Right atrium auricular region (tissue), 2 donors: ENCODE measurements at places on chromosomes 16 and 17.

DNA sequence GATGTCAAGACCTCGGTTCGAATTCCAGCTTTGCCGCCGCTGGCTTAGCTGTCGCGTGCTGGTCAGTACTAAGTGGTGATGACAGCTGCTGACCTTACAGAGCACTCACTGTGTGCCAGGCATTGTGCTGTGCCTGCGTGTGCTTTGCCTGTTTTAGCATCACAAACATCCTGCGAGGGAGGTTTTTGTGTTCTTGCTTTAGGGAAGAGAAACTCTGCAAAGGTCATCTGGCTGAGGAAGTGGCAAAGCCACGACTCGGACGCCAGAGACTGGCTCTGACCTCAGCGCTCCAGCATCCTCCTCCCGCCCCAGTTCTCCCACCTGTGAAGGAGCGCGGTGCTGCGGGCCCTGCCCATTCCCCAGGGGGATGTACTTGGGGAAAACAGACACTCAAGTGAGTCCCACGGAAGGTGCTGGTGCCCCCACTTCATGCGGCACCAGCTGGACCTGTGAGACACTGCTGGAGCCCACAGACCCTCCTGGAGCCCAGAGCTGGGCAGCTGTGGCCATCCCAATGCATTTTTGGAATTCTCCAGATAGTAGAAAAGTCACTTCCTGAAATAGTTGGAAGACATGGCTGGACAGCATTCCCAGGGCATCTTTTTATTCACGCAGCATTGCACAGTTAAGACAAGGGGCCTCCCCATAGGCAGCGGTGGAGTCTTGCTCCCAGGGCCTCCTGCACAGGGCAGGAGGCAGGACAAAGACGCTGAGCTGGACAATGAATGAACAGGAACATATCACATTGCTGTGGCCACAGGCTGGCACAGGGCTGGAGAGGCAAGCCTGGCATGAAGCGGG, 20.0 kb upstream of the HERPUD1 start:
- DNase-seq, result peak; percentile 71

- no peak for DNase-seq
These were observed 1.7 kb downstream of the ZNF267 start for GRCh38 chr16:31875112-31875803.

GRCh38 chr17:14196377-14196997, 40.2 kb downstream of the CDRT15 start:
- no peak for DNase-seq

GRCh38 chr16:2963723-2964474, at the start of gene KREMEN2:
Gene KREMEN2, plus strand, starts transcription at chr16:2964275. Its CDS starts 246 bp downstream, at chr16:2964521.
- no peak for DNase-seq

DNA sequence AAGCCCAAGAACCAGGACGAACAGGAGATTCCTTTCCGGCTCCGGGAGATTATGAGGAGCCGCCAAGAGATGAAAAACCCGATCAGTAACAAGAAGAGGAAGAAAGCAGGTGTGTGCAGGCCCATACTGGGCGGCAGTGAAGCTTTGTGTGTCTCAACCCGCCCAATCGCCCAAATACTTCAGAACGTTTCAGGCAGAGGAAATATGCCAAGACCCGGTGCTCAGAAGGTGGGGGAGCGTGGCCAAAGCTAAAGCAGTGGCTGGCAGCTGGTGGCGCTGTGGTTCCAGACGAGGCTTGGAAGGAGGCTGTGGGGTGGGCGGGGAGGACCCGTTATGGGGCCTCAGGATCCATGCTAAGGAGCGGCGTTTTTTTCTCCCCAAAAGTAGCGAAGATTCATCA, 1.2 kb downstream of the CCDC137 start:
- no peak for DNase-seq

DNA sequence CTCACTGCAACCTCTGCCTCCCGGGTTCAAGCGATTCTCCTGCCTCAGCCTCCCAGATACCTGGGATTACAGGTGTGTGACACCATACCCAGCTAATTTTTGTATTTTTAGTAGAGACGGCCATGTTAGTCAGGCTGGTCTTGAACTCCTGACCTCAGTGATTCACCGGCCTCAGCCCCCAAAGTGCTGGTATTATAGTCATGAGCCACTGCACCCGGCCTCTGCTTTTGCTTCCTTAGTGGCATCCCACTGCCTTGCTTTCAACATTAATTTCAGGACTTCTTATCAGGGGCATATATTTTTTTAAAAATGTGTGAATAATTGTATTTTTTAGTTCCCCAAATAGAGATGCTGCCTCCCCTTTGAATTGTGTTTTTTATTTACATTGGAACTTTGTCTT, 98.8 kb downstream of the SYCE1L start:
- no peak for DNase-seq

GRCh38 chr16:24988593-24989338, 26.4 kb downstream of the ARHGAP17 start:
- DNase-seq, result peak; percentile 67

DNA sequence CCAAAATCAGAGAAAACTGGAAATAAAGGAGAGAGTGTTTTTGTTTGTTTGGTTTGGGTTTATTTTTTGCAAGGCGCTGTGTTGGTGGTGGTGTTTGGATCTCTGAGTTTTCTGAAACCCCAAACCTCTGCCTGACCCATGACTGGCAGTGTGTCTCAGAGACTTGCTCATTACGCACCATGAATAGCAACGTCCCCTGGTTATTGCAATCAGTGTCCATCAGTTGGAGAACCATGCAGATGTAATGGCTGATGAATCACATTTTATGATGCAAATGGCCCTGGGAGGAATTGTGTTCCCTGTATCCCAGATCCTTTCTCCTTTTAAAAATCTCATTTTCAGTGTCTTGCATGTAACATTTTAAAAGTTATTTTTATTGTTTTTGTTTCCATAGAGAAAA, 362.8 kb downstream of the PMP22 start:
- no peak for DNase-seq

GRCh38 chr16:67399749-67400704, 6.7 kb upstream of the TPPP3 start:
- no peak for DNase-seq

DNA sequence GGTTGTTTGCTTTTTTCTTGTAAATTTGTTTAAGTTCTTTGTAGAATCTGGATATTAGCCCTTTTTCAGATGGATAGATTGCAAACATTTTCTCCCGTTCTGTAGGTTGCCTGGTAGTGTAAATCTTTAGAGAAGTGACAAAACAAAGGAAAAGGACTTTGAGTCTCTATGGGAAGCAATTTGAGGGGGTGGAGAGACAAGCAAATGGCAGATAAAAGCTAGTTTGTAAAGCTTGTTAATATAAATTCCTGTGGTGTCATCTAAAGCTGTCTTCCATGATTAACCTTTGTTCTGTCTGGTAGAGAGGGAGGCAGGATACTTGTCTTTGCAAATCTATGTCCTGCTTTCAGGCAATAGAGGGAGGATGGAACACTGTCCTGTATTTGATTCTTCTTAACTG, 40.6 kb upstream of the CACNG4 start:
- no peak for DNase-seq

- no peak for DNase-seq
These were observed 2.1 kb upstream of the NRN1L start for GRCh38 chr16:67882374-67883145.

DNA sequence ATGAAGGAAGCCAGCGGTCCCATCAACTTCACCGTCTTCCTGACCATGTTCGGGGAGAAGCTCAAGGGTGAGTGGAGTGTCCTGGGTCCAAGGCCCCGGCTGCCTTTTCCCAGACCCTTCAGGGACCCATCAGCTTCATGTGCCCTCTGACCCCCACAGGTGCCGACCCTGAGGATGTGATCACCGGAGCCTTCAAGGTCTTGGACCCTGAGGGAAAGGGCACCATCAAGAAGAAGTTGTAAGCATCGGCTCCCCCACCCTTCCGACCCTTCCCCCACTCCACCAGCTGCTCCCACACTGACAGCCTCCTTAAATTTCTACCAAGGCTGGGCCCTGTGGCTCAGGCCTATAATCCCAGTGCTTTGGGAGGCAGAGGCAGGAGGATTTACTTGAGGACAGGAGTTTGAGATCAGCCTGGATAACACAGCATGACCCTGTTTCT, 1.9 kb downstream of the MYL11 start:
- no peak for DNase-seq

- DNase-seq, result no peak
These were observed 364.4 kb downstream of the SEC14L1 start for GRCh38 chr17:77505181-77505639.

DNA sequence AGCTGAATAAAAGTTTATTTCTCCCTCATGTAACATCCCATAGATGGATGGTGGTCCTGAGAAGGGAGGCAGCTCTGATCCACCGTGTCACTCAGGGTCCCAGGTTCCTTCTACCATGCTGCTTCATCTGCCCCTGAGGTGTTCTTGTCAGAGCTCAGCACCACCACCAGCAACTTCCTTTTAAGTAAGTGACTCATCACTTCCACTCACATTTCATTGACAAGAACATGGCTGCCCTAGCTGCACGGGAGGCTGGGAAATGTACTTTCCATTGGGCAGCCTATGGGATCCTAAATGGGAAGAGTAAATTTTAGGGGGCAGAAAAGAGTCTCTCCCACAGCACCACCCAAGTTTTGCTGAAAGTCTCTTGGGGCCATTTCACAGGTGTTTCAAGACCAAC, 134.7 kb downstream of the USP31 start:
- no peak for DNase-seq

GRCh38 chr17:81200695-81201580, 21.8 kb downstream of the CEP131 start:
- DNase-seq, result peak; percentile 61

DNA sequence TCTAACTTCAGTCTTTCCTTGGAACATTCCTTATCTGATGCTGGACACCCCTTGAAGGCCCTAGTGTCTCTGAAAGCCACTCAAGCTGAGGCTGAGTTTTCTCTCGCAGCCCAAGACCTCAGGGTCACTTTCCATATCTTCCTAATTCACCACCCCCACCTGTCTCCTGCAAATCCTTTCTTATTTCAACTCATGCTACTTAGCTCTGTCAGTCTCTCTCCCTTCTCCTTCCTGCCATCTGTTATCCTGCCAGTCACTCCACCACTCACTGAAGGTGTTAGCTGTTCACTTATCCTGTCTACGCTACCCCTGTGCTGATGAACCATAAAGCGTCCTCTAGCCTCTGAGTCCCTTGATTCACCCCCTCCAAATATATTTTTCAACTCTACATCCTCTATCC, 143.9 kb upstream of the SHISA6 start:
- DNase-seq, result no peak

DNA sequence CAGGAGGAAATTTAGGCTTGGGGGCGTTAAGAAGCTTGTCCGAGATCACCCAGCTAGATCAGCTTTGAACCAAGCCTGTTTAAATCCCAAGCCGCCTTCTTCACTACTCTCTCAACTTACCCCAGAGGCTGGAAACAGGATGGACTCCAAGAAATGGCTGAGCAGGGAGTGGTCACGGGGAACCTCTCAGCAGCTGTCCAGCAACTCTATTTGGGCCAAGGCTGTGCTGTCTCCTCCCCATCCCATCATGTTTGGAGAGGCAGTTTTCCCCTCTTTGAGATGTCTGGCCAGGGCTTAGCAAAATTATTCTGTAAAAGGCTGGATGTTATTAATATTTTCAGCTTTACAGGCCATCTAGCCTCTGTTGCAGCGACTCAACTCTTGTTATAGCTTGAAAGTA, 305.7 kb downstream of the RBFOX1 start:
- no peak for DNase-seq

- no peak for DNase-seq
These were observed 104.6 kb downstream of the SPAG9 start for GRCh38 chr17:51016099-51016498.

DNA sequence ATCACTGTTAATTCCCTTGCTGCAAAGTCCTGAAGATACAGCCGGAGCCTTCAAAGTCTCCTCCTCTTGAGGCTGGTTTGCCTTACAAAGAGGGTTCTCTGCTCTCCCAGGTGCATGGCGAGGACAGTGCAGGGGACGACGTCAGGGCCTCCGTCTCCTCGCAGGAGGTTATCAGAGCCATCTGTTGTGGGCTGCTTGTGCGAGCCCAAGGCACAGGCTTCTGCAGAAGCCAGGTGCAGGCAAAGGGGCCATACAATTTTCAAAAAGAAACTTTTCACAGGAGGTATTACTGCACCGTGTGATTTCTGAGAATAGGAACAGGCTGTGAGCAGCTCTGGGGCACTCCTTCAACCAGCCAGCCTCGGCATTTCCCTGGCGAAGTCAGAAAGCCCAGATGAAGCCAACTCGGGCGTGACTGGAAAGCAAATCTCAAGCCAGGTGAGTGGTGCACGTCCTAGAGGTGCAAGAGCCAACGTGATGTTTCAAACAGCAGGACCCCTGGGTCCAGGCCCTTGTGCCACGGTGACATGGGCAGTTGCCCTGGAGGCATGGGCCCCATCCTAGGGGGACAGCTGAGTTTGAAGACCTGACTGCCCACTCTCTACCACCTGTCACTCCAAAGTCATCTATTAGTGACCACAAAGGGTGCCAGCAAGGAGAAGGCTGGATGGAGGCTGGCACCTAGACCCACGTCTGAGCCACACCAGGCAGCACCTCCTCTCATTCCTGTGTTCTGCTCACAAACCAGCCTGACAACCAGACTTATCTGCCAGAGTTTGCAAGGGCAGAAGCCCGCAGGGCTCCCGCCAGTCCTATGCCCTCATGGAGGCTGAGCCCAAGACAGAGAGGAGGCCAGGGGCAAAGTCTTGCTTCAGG, 68.6 kb downstream of the SMPD3 start:
- no peak for DNase-seq

GRCh38 chr16:86671486-86672178, 93.3 kb downstream of the FOXL1 start:
- no peak for DNase-seq

- no peak for DNase-seq
These were observed 21.9 kb downstream of the KCNJ2 start for GRCh38 chr17:70190959-70191805.

DNA sequence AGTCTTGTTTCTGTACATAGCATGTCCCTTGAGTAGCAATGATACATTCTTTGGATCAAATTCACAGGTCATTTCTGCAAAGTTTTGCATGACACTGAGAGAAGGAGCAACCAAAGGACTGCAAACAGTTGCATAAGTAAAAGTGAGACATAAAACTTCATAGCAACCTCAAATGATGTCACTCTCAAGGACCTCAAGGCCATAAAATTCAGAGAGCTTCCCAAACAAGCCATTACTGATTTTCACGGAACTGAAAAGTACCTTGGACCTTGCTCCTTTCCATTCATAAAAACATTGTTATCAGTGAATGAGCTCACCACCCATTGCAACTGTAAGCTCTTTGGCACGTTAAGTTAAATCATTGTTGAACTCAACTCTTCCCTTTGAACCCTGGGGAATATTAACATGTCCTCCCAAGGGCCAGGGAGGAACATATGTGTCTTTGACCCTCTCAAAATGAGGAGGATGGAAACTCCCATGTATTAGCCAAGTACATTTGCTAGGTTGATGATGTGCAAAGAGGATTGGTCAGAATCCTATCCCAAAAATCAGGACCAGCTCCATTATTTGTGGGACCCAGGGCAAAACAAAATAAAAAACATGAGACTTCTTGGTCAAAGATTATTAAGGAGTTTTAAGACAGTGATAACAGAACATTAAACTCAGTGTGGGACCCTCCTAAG, 275.0 kb upstream of the DYNLRB2 start:
- no peak for DNase-seq

GRCh38 chr17:58492238-58493121, 4.3 kb upstream of the HSF5 start:
- DNase-seq, result no peak

GRCh38 chr17:19269106-19269505, 31.9 kb downstream of the EPN2 start:
- DNase-seq, result no peak

GRCh38 chr17:28634206-28634865, 10.6 kb downstream of the BLTP2 start:
- DNase-seq, result no peak

GRCh38 chr17:3827124-3827773, 18.8 kb downstream of the NCBP3 start:
- no peak for DNase-seq
